Esophagus squamous epithelium (tissue), 5 donors: ENCODE measurements at places on chromosomes 12 and 14.

GRCh38 chr12:98471085-98471484, 44.3 kb upstream of the TMPO start:
- no peak for DNase-seq

- DNase-seq, result no peak
Measured at GRCh38 chr12:54749191-54749818, 101.1 kb upstream of the DCD start.

GRCh38 chr12:17778242-17778641, 311.8 kb downstream of the RERGL start:
- no peak for DNase-seq

- no peak for DNase-seq
Measured at GRCh38 chr14:63857466-63858030, 4.7 kb downstream of the SYNE2 start.

GRCh38 chr14:105375635-105376057, 22.7 kb upstream of the TEX22 start:
- DNase-seq, result no peak
